ENCODE measurements at places on chromosomes 4 and X.

DNA sequence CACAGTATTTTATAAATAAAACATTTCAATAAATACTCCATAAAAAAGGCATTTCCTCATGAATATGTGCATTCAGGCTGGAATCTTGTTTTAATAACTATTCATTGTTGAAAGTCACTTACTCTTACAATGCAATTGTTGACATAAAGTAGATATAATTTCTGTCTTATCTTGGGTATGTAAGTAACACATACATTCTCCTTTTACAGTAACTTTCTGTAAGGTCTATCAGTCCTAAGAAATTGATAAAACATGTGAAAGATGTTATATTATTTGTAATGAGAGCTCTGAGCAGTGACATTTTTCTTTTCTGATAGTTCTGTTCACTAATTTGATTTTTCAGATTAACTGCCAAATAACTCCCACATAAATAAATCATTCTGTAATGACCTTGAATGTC is 1249.2 kb downstream of the STIM2 start:
- DNase-seq, result no peak

DNA sequence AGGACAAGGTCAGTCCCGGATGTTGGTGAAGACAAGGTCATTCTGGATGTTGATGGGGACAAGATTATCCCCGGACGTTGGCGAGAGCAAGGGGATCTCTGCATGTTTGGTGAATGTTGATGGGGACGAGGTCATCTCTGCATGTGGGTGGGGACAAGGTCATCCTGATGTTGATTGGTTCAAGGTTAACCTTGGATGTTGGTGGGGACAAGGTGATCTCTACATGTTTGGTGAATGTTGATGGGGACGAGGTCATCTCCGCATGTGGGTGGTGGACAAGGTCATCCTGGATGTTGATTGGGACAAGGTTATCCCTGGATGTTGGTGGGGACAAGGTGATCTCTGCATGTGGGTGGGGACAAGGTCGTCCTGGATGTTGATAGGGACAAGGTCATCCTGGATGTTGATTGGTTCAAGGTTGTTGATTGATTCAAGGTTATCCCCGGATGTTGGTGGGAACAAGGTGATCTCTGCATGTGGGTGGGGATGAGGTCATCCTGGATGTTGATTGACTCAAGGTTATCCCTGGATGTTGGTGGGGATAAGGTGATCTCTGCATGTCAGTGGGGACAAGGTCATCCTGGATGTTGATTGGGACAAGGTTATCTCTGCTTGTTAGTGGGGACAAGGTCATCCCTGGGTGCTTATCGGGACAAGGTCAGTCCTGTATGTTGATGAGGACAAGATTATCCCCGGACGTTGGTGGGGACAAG is 28.8 kb upstream of the PLCXD1 start:
- no peak for DNase-seq

- DNase-seq, result no peak
Observed at GRCh38 chr4:100509386-100509785, 8.4 kb downstream of the EMCN start.

- DNase-seq, result no peak
Observed at GRCh38 chr4:82097504-82097903, 276.3 kb downstream of the HNRNPD start.

DNA sequence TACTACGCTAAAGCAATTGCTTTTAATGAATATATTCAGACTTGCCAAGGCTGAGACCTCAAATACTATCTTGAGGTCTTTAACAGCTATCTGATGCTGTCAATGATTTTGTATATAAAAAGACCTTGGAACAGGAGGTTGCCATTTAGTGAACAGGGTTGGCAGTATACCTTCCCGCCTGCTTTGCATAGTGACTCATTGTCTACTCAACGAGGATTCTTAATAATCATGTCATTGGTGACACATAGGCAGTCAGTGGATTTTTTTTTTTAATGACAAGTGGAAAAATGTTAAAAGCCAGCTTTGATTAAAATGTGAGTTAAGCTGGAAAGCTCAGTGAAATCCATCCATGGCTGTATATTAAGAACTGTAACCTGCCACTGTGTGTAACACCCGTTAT is 164.0 kb downstream of the ASMT start:
- no peak for DNase-seq

DNA sequence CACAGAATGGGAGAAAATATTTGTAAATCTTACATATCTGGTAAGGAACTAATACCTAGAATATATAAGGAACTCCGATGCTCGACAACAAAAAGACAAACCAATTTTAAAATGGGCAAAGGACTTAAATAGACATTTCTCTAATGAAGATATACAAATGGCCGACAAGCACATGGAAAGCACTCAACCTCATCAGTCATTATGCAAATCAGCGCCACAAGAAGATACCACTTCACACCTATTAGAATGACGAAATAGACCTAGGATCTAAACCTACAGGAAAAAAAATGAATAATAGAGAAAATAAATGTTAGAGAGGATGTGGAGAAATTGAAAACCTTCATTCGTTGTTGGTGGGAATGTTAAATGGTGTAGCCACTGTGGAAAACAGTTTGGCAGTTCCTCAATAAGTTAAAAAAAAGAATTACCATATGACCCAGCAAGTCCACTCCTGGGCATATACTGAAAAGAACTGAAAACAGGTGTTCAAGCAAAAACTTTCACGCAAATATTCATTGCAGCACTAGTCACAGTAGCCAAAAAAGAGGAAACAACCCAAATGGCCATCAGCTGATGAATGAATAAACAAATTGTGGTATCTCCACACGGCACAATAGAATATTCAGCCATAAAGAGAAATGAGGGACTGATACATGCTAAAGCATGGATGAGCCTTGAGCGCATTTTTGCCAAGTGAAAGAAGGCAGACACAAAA is 57.3 kb upstream of the WDR19 start:
- DNase-seq, result no peak

GRCh38 chr4:5082376-5082775 is 31.1 kb downstream of the STK32B start:
- no peak for DNase-seq
